Body of pancreas (tissue), 4 donors: ENCODE measurements at places on chromosomes 3 and 15. TPM values are rescaled to one million over a fixed set of nuclear protein-coding genes. Genes with fewer than 3 reads are reported as not detected.

The ETV5 gene
- 14.5 TPM for total RNA-seq

DNA sequence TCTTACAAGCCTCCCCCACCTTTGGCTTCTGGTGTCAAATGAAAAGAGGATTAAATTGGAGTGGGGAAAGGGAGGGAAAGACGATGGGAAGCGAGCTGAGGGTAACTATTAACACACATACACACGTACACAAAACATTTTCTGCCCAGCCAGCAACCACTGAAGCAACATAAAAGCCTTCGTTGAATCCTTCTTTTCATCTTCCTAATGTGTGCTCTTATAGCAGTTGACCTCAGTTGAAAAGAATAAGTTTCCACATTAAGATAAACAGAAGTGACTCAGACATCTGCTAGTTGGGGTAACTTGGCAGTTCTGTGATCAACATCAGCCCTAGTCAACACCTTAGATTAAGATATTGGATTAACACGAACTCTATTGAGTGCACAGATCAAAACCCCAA lies 558.5 kb downstream of the MECOM start:
- DNase-seq: no peak
- no peaks in the 10 kb centered on the region for H3K27me3 ChIP-seq
- no peak overlapping the region for H3K27ac ChIP-seq
- peaks cover 3% of the 10 kb centered on the region for H3K36me3 ChIP-seq
- no peaks in the 10 kb centered on the region for H3K4me1 ChIP-seq

DNA sequence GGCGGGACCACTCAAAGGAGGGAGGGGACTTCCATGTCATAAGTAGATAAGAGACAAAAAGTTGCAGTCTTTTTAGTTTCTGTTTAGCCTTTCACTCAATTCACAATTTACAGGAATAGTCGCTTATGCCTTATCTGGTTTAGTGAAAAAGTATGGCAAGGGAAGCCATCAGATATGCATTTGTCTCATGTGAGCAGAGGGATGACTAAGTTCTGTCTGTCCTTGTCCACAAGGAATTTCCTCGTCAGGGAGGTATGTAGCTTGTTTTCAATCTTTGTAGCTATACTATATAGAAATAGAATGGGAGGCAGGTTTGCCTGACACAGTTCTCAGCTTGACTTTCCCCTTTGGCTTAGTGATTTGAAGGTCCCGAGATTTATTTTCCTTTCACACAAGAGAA lies 882.8 kb downstream of the NAALADL2 start:
- no peaks in the 10 kb centered on the region for H3K27me3 ChIP-seq
- no peaks in the 10 kb centered on the region for H3K36me3 ChIP-seq
- no peak for DNase-seq

DNA sequence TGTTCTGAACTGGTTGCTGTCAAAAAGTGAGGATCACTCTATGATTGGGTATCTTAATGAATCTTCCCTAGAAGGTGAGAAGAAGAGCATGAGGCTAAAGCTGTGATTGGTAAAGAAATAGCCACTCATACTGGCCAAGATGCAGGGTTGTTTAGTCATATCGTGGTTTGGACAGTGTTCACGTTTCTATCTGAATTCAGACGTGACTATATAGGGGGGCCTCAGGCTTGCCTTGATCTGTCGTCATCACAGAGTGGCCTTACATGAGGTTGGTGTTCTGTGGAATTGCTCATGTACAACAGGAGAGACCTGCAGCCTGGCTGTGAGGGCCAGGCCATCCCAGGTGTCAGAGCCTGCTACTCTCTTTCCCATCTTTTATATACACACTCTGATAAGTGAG lies 12.4 kb downstream of the RTP2 start:
- H3K36me3 ChIP-seq: no peaks in the 10 kb centered on the region
- DNase-seq: no peak
- H3K27ac ChIP-seq: no peak overlapping the region
- no peaks in the 10 kb centered on the region for H3K4me1 ChIP-seq

DNA sequence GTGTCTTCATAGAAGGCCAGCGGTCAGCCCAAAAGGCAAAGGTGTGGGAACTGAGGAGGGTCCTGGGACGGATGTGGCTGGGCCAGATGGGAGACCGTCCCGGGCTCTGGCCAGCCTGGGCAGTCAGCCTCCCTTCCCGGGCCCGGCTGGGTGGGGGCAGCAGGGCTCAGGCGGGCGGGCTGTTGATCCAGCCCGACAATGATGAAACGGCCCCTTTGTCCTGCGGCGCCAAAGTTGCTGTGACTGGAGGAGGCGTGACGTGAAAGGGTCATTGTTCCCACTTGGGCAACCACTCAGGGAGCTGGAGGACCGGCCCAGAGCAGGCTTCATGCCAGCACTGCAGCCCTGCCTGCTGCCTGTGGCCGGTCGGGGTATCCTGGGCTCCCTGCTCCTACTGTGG lies 16.5 kb downstream of the DUSP7 start:
- H3K27ac ChIP-seq: peak overlapping the region; percentile 74
- peaks cover 5% of the 10 kb centered on the region for H3K4me1 ChIP-seq
- peak; percentile 81 for DNase-seq
- H3K4me3 ChIP-seq: no peak overlapping the region
- no peaks in the 10 kb centered on the region for H3K36me3 ChIP-seq
- no peaks in the 10 kb centered on the region for H3K27me3 ChIP-seq

DNA sequence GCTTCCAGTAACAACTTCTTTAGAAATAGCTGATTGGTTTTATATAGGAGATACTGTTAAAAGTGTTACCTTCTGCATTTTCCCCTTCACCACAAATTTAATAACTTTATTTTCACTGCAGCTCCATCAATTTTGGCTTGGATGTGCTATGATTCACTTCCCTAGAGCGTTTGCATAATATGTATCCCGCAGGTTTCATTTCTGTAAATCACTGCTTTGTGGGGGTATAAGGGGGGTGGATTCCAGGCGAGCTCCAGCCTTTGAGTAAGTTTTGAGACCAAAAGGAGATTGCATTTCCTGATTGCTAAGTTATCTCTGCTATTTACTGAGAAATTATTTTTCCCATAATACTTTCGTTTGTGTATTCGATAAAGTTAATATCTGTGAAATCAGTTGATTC lies 232.6 kb downstream of the TBL1XR1 start:
- H3K27ac ChIP-seq: no peak overlapping the region
- no peaks in the 10 kb centered on the region for H3K4me1 ChIP-seq
- DNase-seq: no peak
- no peaks in the 10 kb centered on the region for H3K36me3 ChIP-seq
- H3K27me3 ChIP-seq: no peaks in the 10 kb centered on the region

GRCh38 chr3:108590460-108590859 lies 938 bp downstream of the DZIP3 start:
- no peak for DNase-seq
- no peaks in the 10 kb centered on the region for H3K27me3 ChIP-seq
- no peaks in the 10 kb centered on the region for H3K36me3 ChIP-seq
- no peak overlapping the region for H3K27ac ChIP-seq
- H3K4me3 ChIP-seq: peak overlapping the region; percentile 96

DNA sequence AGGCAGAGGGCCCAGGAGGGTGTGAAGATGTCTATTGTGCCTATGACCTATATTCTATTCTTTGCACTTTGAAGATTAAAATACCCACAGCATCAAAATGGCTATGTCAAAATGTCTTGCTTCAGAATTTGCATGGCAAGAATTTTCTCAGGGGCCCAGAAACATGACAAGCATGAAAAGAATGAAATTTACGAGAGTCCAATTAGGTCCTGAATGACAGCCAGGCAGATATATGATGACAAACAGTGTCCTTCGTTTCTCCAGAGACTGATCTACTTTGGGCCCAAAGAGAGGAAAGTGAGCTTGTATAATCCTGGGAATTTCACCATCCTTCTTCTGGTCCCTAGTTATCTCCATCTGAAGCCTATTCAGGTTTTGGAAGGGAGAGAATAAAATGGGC lies 609.9 kb downstream of the FHIT start:
- H3K27ac ChIP-seq: no peak overlapping the region
- no peaks in the 10 kb centered on the region for H3K36me3 ChIP-seq
- no peak for DNase-seq

The LINGO1 gene
- 0.99 TPM for total RNA-seq

The CDAN1 gene
- total RNA-seq: 19.1 TPM

GRCh38 chr3:129867506-129868124 lies 25.9 kb downstream of the TMCC1 start:
- H3K36me3 ChIP-seq: no peaks in the 10 kb centered on the region
- H3K4me3 ChIP-seq: no peak overlapping the region
- no peak overlapping the region for H3K27ac ChIP-seq
